Stimulated activated CD8-positive, alpha-beta memory T cell treated with anti-CD3 and anti-CD28 coated beads, Interleukin-7, amount 100 ng/mL, for 4 hours (primary cell): ENCODE measurements at places on chromosomes 16 and 17.

DNA sequence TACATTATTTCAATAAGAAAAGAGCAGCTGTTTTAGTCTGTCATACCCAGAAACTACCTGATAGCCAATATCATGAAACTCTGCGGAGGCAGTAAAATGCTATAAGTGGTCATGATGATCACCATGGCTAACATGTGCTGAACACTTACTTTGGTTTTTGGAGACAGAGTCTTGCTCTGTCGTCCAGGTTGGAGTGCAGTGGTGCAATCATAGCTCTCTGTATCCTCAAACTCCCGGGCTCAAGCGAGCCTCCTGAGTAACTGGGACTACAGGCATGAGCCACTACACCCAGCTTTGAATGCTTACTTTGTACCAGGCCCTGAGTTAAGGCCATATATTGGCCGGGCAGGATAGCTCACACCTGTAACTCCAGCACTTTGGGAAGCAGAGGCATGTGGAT, 101.2 kb upstream of the DHX40 start:
- DNase-seq, result no peak

DNA sequence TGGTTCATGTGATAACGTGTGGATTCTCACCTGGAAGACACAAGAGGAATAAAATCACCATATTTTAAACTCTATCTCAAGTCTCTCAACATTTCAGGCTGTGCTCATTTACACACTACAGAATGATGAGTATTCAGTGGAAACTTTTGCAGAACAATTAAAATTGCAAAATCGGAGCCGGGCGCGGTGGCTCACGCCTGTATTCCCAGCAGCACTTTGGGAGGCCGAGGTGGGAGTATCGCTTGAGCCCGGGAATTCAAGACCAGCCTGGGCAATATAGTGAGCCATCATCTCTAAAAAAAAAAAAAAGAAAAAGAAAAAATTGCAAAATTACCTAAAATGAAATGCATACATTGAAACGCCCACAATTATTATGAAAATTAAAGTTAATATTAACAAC, 825.9 kb downstream of the KCNJ18 start:
- DNase-seq, result no peak

DNA sequence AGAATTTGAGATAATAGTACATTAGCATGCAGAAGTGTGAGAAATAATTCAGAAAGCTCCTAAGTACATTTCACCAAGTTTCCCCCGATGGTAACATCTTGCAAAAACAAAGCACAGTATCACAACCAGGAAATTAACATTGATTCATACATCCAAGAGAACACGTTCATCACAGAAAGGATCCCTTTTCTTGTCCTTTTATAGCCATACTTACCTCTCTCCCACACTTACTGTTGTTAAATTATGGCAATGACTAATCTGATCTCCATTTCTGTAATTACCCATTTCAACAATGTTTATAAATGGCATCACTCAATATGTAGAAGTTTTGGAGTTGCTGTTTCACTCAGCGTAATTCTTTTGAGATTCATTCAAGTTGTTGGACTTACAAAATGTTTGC, 1260.0 kb downstream of the CDH8 start:
- no peak for DNase-seq

DNA sequence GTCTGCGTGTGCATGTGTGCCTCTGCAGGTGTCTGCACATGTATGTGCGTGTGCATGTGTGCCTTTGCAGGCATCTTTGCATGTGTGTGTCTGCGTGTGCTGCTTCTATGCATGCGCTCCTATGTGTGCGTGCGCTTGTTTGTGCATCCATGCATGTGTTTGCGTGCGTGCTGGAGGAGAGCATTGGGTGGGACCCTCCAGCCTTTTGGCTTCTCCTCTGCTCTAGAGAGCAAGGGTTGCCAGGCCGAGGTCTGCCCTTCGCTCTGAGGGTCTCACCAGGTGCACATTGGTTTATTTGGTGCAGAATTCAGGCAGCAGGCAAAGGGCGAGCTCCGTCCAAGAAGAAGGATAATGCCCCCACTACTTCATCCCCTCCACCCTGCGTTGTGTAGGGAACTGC, 1.1 kb upstream of the RAB40B start:
- no peak for DNase-seq

DNA sequence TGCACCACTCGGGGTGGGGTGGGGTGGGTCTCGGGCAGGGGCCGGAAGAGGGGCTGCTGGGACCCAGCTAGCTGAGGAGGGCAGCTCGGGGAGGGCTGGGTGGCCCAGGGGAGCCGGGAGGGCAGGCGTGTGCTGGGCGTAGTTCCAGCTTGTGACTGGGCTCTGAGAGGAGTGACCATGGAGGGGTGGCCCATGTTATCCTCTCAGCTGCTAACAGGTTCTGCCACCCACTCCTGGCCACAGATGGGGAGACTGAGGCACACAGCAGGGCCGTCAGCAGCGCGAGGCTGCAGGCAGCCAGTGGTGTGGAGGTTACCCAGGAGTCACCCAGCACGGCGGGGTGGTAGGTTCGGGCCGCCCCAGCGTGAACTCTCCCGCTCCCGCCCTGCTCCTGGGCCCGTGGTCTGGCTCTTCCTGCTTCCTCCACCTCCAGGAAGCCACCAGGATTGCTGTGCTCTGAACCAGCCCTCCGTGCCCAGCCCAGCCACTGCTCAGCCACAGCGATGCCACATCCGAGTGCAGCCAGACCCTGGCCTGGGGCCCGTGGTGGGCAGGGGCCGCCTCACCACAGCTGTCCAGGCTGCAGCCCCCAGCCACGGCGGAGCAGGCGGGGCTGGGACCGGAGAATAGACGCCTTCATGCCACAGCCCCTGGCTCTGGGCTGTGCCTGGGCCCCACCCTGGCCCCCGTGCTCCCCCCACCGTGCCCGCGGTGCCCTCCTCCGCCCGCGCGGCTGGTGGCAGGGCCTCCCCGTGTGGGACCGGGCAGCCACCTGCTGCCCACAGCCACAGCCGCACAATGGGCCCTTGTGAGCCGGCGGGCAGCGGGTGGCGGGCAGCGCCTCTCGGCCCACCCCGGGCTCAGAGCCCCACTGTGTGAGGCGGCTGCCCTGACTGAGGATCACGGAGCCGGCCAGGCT, 26.3 kb upstream of the SSTR5 start:
- no peak for DNase-seq

GRCh38 chr17:2071455-2072281, 16.8 kb downstream of the HIC1 start:
- DNase-seq, result no peak

DNA sequence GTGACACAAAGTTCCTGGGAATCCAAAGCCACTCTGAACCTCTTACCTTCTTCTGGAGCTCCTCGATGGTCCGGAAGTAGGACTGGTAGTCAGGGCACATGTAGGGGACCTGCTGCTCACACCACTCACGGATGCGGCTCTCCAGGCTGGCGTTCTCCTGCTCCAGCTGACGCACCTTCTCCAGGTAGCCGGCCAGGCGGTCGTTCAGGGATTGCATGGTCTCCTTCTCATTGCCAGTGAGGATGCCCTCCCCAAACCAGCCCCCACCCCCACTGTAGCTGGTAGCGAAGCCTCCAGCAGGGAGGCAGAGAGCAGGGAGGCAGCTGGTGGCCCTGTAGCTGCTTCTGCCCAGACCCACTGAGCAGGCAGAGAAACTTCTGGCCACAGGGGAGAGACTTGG, 370 bp downstream of the KRT35 start:
- no peak for DNase-seq

GRCh38 chr17:59506894-59507726, 58.3 kb upstream of the DHX40 start:
- no peak for DNase-seq

GRCh38 chr17:73553311-73553710, 90.9 kb downstream of the SDK2 start:
- no peak for DNase-seq

DNA sequence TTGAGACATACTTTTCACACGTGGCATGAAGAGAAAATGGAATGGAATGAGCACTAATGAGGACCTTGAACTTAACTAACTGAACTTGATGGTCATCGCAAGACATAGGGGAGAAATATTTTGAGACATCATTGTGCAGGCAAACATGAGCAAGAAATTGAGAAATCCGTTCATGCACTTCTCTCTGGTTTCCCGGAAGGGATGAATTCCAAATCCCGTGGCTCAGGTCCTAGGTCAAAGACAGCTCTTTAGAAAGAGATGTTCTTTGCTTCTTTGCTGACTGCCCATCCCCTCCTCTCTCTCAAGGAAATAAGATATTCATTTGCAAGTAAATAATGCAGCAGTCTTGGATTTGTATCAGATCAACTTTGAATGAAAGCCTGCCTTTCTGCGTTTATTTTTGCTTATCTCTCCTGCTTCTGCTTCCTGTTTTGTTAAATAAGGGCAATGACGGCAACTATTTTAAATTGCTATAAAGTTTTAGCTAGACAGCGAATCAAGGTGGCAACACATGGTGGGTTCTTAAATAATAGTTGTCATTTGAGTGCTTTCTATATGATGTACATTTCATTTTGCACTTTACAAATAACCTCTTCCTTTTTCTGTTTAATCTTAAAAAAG, 657.8 kb downstream of the MAF start:
- no peak for DNase-seq

DNA sequence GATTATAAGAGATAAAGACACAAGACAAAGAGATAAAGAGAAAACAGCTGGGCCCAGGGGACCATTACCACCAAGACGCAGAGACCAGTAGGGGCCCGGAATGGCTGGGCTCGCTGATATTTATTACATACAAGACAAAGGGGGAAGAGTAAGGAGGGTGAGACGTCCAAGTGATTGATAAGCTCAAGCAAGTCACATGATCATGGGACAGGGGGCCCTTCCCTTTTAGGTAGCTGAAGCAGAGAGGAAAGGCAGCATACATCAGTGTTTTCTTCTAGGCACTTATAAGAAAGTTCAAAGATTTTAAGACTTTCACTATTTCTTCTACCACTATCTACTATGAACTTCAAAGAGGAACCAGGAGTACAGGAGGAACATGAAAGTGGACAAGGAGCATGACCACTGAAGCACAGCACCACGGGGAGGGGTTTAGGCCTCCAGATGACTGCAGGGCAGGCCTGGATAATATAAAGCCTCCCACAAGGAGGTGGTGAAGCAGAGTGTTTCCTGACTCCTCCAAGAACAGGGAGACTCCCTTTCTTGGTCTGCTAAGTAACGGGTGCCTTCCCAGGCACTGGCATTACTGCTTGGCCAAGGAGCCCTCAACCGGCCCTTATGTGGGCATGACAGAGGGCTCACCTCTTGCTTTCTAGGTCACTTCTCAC, 63.9 kb upstream of the ARL4D start:
- no peak for DNase-seq

DNA sequence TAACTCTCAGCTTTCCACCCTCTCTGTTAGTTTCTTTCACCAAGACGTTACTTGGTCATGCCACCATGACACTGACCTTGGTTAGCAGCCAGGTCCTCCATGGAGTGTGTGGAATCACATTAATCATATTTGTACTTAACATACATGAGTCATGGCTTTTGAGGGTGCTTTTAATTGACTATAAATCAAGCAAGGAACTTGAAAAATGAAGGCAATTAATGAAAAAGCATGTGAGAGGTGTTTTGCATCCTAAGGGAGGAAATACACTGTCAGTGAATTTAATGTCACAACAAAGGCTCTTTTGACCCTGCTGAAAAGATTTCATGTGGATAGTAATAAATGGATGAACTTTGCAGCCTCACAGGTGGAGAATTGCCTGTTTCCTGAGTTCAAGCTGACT, 240.7 kb downstream of the CDH13 start:
- DNase-seq, result no peak

DNA sequence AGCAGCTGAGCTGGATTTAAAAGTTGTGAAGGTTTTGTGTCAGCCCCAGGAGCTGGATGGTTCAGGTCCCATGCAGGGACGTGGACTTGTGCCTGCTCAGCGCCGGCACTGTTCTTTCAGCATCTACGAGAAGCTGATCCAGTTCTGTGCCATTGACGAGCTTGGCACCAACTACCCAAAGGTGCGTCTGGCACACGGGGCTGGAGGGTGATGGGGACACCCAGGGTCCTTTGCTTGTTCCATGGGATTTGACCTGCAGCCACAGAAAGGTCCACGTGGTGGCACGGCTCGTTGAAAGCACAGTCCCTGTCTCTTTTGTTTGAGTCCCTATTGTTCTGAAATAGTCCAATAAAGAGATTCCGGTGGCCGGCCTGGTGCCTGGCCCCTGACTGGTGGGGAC, 18.1 kb upstream of the ITGB4 start:
- no peak for DNase-seq

DNA sequence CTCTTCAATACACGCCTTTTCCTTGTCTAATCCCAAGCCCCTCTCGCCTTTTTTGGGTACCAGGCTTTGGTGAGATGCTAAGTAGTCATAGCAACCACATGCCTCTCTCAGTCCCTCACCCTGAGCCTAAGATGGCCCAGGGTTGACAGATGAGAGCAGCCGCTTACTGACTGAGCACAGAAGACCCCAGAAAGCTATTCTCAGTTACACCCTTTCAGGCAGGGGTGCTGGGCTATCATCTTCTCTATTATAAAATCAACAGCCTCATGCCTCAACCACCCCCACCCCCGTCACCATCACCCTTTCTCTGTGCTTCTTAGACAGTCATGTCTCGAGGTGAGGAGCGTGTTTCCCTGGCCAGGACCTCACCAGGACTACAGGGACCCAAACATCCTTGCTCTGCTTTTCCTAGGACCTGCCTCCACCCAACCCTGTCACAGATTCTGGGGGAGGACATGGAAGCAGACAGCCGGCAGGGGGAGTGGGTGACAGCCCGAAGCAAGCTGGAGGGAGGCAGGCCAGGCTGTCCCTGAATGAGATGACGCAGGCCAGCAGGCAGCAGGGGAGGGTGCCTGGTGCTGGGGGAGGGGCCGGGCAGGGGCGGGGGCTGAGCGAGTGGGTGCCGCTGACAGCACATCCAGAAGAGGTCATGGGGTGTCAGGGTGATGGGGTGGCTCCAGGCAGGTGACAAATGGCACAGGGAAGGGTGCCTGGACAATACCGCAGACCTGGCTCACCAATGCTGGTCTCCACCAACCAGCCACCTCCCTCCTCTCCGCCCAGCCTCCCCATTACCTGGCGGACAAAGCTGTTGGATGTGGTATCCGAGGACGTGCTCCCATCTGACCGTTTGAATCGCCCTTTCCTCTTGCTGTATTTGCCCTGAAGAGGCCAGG, 3.1 kb downstream of the CACNB1 start:
- DNase-seq, result no peak

DNA sequence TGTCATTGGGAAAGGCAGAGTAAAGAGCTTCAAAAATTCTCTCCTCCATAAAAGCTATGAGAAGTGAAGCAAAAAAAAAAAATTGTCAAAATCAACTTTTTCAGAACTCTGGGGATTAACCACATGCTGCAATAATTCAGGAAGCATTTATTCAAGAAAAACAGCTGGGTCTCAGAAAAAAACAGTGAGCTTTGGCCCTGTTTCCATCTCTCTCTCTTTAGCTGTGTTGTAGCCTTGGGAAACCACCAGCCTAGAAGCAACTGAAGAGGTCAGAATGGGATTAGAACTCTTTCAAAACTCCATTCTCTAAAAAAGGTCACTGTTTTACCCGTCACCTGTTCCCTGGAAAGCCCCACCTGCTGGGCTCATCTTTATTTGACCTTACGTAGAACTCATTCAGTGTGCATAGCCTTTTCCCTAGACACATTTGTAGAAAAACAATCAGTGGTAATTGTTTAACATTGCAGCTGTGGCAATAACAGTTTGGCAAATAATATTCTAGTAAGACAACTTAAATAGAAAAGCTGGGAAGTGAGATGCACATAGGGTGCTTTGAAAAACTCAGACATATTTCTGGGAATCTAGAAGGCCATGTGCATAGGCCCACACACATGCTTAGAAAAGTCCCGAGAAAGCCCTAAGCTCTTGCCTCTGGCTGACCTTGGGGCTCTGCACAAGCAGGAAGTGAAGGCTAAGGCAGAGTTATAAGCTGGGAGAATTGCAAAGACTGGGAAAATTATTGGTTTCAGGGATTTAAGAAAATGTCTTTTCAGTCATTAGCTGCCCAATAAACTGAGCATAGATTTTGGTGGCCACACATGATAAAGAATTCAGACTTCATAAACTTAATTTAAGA, 18.0 kb downstream of the SLC5A11 start:
- DNase-seq, result no peak

- DNase-seq, result no peak
Measured at GRCh38 chr17:57946798-57947358, 8.3 kb downstream of the CUEDC1 start.
